ENCODE measurements at places on chromosomes 4 and X.
A peak's percentile ranks its signal among the peaks of the same experiment; 100 is the strongest.

DNA sequence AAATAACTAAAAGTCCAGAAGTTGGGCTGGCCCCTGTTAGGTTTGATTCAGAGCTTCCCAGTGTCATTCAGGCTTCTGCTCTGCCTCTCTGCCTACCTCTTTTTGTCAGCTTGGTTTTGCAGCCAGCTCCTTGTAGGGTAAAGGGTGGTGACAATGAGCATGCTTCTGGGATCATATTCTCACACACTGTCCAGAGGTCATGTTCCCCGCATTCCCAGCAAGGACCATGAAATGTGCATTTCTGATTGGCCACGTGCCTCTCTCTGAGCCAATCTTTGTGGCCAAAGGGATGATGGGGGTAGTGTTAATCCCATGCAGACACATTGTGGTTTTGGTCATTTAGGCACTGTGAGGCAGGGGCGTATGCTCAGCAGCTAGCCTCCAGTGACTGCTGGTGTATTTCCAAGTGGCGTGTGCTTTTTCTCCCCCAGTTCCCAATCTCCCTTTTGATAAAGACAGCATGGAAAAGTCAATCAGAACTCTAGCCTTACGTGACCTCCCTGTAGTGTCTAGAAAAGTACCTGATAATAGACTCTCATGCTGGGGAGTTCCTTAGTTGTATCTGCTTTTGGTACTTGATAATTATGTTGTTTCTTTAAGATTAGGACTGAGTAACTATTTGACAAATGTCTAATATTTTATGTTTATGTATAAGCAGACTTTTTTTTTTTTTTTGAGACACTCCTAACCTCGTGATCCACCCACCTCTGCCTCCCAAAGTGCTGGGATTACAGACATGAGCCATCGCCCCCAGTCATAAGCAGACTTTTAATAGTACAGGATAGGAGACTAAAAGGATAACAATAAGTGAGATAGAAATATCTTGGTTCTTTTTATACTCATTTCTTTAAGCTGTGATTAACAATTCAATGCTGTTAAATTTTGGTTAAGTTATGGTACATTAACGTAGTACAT, 57.8 kb downstream of the KIAA0232 start:
- no peak overlapping the region for H3K27ac ChIP-seq
- DNase-seq, result no peak
- H3K4me1 ChIP-seq, result peaks cover 6% of the 10 kb centered on the region

GRCh38 chrX:19725641-19726040, 161.8 kb downstream of the SH3KBP1 start:
- no peak overlapping the region for H3K27ac ChIP-seq
- no peak for DNase-seq
- H3K27me3 ChIP-seq, result no peaks in the 10 kb centered on the region
- H3K4me1 ChIP-seq, result no peaks in the 10 kb centered on the region
- H3K36me3 ChIP-seq, result no peaks in the 10 kb centered on the region

DNA sequence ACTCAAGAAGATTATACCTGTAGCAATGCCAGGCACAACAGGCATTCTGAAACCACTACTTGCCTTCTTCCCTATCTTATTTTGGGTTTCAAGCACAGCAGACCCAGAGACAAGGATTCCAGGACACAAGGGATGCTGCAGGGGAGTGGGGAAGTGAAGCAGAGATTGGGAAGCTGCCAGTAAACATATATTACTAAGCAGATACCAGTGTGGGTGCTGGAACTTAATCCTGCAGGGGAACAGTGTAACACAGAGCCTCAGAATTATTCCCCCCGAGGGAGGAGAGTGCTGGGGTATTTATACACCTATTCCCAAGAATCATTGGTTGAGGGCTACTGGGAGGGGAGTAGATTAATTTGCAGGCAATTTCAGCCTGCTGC, 33.3 kb upstream of the MAML3 start:
- peak overlapping the region; percentile 61 for H3K27ac ChIP-seq
- peaks cover 13% of the 10 kb centered on the region for H3K4me1 ChIP-seq
- no peaks in the 10 kb centered on the region for H3K27me3 ChIP-seq
- no peak for DNase-seq
- no peaks in the 10 kb centered on the region for H3K36me3 ChIP-seq
- H3K4me3 ChIP-seq, result no peak overlapping the region

DNA sequence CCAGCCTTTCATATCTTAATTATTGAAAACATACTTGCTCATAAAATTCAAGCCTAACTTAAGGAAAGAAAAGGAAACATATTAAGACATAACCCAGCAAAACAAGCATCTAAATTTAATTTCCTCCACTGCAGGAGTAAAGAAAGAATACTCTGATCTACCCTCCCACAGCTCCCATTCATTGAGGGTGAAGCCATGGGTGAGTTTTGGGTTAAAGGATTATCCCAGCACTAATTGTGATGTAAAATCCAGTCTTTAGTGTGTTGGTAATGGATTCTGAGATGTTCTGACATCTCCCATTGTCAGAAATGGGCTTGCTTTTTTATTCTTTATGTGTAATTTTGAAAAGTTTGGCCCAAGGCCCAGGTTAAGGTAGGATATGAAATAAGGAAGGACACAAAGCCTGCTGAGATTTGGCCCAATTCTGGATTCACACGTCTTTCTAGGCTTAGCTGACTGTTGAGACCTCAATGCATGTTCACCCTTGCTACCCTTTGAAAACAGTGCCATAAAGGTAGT, 50.4 kb downstream of the SPARCL1 start:
- H3K4me1 ChIP-seq, result no peaks in the 10 kb centered on the region
- H3K36me3 ChIP-seq, result no peaks in the 10 kb centered on the region
- DNase-seq, result no peak
- peak overlapping the region; percentile 20 for H3K27ac ChIP-seq
- no peak overlapping the region for H3K4me3 ChIP-seq

DNA sequence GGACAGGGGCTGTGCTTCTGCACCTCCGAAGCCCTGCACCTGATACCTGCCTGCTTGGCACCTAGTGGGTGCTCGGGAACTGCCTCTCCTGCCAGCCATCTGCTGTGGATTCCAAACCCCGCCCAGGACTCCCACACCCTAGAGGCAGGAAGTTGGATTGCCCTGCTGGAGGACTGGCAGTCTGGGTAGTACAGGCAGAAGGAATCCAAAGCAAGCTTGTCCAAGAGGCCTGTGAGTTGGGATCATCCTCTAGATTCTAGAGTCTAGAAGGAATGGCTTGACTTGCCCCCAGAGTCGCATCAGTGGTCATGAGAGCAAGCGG, 64.6 kb upstream of the MTM1 start:
- H3K4me3 ChIP-seq, result no peak overlapping the region
- no peak for DNase-seq
- peaks cover 8% of the 10 kb centered on the region for H3K4me1 ChIP-seq
- H3K27me3 ChIP-seq, result no peaks in the 10 kb centered on the region
- no peaks in the 10 kb centered on the region for H3K36me3 ChIP-seq
- H3K27ac ChIP-seq, result no peak overlapping the region

DNA sequence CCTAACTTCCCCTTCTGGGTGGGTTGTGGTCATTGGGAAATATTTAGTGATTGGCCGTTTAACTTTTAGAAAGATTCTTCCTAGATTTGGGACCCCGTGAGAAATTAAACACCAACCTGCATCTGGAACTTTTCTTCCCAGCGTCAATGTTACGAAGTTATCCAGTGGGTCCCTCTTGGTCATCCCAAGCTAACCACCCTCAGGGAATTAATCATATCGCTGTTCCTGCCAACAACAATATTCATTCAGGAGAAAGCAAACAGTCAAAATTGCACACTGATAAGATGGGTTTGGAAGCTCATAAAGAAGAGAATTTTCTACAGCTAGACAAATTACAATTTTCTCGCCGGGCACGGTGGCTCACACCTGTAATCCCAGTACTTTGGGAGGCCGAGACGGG, 121.2 kb upstream of the STX18 start:
- no peak overlapping the region for H3K4me3 ChIP-seq
- no peaks in the 10 kb centered on the region for H3K36me3 ChIP-seq
- no peak overlapping the region for H3K27ac ChIP-seq

GRCh38 chr4:169131556-169132208, 121.6 kb upstream of the CBR4 start:
- H3K27me3 ChIP-seq, result no peaks in the 10 kb centered on the region
- DNase-seq, result no peak
- H3K36me3 ChIP-seq, result no peaks in the 10 kb centered on the region
- H3K4me1 ChIP-seq, result no peaks in the 10 kb centered on the region
- no peak overlapping the region for H3K27ac ChIP-seq

DNA sequence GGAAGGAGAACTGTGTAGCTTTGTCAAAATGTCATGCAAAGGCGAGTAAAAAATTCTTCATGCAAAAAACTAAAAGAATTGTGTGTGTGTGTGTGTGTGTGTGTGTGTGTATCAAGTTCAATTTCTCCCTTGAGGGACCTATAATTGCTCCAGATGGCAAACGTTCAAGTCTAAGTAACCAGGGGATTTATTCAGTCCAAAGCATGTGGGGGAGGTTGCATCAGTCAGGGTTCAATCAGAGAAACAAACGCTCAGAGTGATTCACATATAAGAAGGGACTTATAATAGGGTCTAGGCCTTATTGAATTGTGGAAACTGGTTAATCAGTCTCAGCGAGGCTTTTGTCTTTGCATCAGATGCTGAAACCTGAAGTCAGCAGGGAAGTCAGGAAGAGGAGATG, 5.0 kb downstream of the DCAF8L1 start:
- no peaks in the 10 kb centered on the region for H3K27me3 ChIP-seq
- no peaks in the 10 kb centered on the region for H3K4me1 ChIP-seq
- no peak overlapping the region for H3K27ac ChIP-seq
- no peaks in the 10 kb centered on the region for H3K36me3 ChIP-seq
- no peak for DNase-seq

- no peak overlapping the region for H3K27ac ChIP-seq
- no peak overlapping the region for H3K4me3 ChIP-seq
- DNase-seq, result no peak
- peaks cover 22% of the 10 kb centered on the region for H3K4me1 ChIP-seq
These were observed 11.2 kb downstream of the C1QTNF7 start for GRCh38 chr4:15438939-15439524.

DNA sequence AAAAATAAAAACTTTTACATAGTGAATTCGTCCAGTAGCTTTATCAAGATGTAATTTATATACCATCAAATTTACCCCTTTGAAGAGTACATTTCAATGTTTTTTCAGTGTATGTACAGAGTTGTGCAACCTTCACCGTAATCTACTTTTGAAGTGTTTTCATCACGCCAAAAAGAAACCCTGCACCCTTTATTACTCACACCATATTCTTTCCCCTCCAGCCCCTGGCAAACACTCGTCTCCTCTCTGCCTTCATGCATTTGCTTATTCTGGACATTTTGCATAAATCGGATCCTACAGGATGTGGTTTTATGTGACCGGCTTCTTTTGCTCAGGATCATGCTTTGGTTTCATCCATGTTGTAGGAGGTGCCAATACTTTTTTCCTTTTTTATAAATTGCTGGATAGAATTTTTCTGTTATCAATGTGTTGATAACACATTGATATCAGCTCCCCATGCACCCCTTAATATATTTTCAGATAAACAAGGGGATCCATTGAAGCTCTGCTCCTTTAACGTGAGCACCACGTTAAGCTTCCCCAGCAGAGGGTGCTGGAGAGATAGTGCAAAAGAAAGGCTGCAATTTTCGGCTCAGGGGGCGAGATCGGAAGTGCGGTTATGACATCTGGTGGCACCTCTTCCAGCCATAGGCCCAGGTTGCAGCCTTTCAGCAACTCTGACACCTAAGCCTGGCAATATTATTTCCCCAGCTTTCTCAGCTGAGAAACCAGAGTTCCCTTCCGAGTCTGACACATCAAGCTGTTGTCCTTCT, 100.1 kb upstream of the VCX3B start:
- no peaks in the 10 kb centered on the region for H3K36me3 ChIP-seq
- no peak overlapping the region for H3K27ac ChIP-seq
- no peaks in the 10 kb centered on the region for H3K4me1 ChIP-seq
- DNase-seq, result no peak
- H3K4me3 ChIP-seq, result no peak overlapping the region

GRCh38 chr4:152850377-152850776, 70.6 kb downstream of the ARFIP1 start:
- H3K27ac ChIP-seq, result no peak overlapping the region
- no peak overlapping the region for H3K4me3 ChIP-seq
- peaks cover 8% of the 10 kb centered on the region for H3K4me1 ChIP-seq
- no peaks in the 10 kb centered on the region for H3K36me3 ChIP-seq
- peak; percentile 5 for DNase-seq

GRCh38 chr4:137819964-137820383, 287.7 kb upstream of the PCDH18 start:
- DNase-seq, result no peak
- H3K4me1 ChIP-seq, result no peaks in the 10 kb centered on the region
- no peak overlapping the region for H3K27ac ChIP-seq
- H3K36me3 ChIP-seq, result no peaks in the 10 kb centered on the region
- H3K27me3 ChIP-seq, result no peaks in the 10 kb centered on the region

GRCh38 chr4:33924239-33924638, 2320.1 kb downstream of the ARAP2 start:
- H3K4me1 ChIP-seq, result no peaks in the 10 kb centered on the region
- DNase-seq, result no peak
- H3K4me3 ChIP-seq, result no peak overlapping the region
- H3K27me3 ChIP-seq, result no peaks in the 10 kb centered on the region

- no peaks in the 10 kb centered on the region for H3K27me3 ChIP-seq
- no peak overlapping the region for H3K27ac ChIP-seq
- H3K36me3 ChIP-seq, result no peaks in the 10 kb centered on the region
These were observed 57.3 kb upstream of the FAM9B start for GRCh38 chrX:9091258-9091657.

- H3K36me3 ChIP-seq, result peaks cover 18% of the 10 kb centered on the region
- no peak for DNase-seq
- no peak overlapping the region for H3K4me3 ChIP-seq
- peaks cover 54% of the 10 kb centered on the region for H3K4me1 ChIP-seq
- no peaks in the 10 kb centered on the region for H3K27me3 ChIP-seq
These were observed 16.7 kb downstream of the IRF2 start for GRCh38 chr4:184457535-184458249.

DNA sequence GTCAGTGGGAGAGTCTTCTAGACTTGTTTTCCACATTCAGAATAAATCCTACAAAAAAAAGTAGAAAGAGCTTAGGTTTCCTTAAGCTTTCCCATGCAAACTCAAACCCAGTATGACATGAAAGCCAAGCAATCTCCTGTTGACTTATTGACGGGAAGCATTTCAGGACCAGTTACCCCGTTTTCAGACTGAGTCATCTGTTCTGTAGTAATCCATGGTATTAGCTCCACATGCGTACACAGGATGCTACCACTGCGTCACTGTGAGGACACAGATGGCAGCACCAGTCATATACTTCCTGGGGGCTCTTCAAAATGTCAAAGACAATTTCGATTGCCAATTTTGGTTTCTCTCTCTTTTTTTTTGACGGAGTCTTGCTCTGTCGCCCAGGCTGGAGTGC, 224.9 kb upstream of the MAD2L1 start:
- no peaks in the 10 kb centered on the region for H3K36me3 ChIP-seq
- no peak overlapping the region for H3K27ac ChIP-seq
- H3K4me1 ChIP-seq, result no peaks in the 10 kb centered on the region
- DNase-seq, result no peak

- DNase-seq, result no peak
- H3K27me3 ChIP-seq, result no peaks in the 10 kb centered on the region
- H3K27ac ChIP-seq, result no peak overlapping the region
- H3K4me1 ChIP-seq, result no peaks in the 10 kb centered on the region
- H3K36me3 ChIP-seq, result no peaks in the 10 kb centered on the region
These were observed 187.9 kb downstream of the KDR start for GRCh38 chr4:54937501-54937900.

- H3K4me3 ChIP-seq, result no peak overlapping the region
- no peaks in the 10 kb centered on the region for H3K27me3 ChIP-seq
- H3K27ac ChIP-seq, result no peak overlapping the region
These were observed 18.9 kb downstream of the RPS4X start for GRCh38 chrX:72258174-72258573.

GRCh38 chrX:34559325-34559724, 97.8 kb downstream of the TMEM47 start:
- H3K4me1 ChIP-seq, result no peaks in the 10 kb centered on the region
- no peak overlapping the region for H3K4me3 ChIP-seq
- H3K36me3 ChIP-seq, result no peaks in the 10 kb centered on the region
- no peak for DNase-seq
- no peaks in the 10 kb centered on the region for H3K27me3 ChIP-seq
- no peak overlapping the region for H3K27ac ChIP-seq

Data from esophagus squamous epithelium (tissue), 5 donors.